ENCODE measurements at places on chromosomes 4 and X.

GRCh38 chrX:87728459-87728858 lies 210.9 kb downstream of the KLHL4 start:
- DNase-seq: peak; percentile 6

DNA sequence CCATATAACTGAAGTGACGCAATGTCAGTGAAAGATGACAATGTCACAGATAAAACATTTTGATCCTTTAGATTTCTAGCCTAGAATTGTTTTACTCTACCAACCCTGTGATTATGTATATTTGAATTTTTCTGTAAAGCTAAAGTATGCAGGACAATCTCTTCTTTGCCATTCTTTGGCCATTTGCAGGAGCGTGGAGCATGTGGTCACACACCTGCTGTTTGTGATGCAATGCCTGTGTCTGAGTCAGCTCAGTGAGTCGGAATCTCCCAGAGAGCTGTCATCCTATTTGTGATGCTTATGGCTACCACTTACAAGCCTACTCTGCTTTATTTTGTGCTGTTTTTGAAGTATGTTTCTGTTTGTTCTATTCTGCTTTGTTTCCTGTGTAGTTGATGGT lies 214.5 kb downstream of the NAF1 start:
- no peak for DNase-seq

GRCh38 chrX:6904156-6904555 lies 243.4 kb upstream of the STS start:
- no peak for DNase-seq

GRCh38 chr4:142035566-142035965 lies 399.2 kb downstream of the IL15 start:
- no peak for DNase-seq

GRCh38 chr4:5458676-5459075 lies 249.7 kb downstream of the EVC2 start:
- no peak for DNase-seq

DNA sequence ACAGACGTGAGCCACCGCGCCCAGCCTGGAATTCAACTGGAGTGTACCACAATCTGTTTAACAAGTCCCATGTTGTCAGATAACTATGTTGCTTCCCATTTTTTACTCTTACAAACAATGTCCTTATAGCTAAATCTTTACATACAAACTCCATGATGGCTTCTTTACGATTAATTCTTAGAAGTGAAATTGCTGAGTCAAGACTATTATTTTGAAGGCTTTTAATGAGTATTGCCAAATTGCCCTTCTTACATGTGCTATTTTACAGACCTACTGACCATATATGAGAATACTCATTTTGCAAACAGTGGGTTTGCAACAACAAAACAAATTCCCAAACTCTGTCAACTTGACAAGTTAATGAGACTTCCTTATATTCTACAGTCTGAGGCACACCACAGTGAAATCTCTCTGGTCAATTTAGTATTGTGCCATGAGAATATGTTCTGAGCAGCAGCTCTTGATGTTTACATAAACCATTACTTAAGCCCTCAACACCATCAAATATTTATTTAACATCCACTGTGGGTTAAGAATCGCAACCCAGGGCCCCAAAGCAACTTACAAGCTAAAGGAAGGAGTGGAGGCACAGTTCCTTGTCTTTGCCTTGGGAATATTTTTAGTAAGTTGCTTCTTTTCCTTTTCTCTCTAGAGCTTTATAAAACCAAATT lies 128.5 kb downstream of the SPRY1 start:
- no peak for DNase-seq

DNA sequence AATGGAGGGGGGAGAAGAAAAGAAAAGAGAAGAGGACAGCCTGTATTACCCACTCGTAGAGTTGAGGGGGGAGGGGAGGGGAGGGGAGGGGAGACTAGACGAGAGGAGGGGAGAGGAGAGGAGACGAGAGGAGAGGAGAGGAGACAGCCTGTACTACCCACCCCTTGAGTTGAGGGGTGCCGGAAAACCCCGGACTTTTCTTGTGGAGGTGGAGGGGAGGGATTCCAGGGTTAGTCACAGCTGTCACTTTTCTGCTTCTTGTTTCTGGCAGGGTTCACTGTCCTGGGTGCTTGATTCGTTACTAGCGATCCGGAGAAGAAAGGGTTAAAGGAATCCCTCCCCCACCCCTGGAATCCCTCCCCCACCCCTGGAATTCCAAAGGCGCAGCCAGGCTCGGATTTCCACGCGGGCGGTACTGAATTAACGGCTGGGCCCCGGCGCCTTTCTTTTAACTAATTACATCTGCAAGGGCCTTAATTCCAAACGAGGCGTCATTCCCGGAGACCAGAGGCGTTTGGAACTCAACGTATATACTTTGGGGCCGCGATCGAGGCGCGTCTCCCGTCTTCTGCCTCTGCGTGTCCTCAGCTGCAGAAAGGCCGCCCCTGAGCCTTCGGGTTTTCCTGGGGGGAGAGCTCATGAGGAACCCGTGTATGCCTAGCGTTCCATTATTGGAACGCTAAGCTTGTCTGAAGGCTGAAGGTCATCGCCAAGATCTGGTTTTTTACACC lies 20.1 kb upstream of the CSF2RA start:
- DNase-seq: no peak

DNA sequence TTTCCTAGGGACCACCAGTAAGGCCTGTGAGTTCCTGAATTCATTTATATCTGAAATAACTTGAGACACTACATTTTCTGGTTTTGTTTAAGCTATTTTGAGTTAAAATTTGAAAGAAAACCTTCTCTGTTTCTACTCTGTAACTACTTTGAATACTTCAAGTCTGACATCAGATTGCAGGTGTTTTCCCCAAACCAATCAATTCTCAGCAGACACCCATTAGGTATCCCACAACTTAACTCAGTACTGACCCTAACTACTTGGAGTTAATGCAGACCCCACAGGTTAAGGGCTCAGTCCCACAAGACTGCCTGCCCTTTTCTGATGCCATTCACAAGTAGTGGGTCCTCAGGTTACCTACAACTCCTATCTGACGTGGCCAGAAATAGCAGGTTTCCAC lies 1100.0 kb upstream of the SLIT2 start:
- DNase-seq: no peak

DNA sequence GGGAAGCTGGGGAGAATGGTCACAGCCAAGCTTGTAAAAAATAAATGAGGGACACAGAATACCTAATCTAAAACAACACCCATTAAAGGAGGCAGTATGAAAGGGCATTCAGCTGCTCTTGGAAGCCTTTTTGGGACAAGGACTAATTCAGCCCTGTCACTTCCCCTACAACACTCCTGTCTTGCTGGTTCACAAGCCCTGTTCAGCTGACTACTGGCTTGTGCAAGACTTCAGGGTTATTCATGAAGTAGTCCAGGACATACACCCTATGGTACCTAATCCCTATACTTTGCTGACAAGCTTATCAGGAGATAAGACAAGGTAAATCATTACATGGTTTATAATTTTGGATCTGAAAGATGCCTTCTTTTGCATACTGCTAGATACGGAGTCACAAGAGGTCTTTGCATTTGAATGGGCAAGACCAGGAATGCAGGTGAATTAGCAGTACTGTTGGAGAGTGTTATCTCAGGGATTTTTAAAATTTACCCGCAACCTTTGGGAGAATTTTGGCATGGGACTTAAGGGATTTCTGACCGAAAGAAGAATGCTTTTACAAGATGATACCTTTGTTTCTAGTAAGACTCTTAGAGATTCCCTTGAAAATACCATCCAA lies 103.2 kb upstream of the LANCL3 start:
- no peak for DNase-seq

DNA sequence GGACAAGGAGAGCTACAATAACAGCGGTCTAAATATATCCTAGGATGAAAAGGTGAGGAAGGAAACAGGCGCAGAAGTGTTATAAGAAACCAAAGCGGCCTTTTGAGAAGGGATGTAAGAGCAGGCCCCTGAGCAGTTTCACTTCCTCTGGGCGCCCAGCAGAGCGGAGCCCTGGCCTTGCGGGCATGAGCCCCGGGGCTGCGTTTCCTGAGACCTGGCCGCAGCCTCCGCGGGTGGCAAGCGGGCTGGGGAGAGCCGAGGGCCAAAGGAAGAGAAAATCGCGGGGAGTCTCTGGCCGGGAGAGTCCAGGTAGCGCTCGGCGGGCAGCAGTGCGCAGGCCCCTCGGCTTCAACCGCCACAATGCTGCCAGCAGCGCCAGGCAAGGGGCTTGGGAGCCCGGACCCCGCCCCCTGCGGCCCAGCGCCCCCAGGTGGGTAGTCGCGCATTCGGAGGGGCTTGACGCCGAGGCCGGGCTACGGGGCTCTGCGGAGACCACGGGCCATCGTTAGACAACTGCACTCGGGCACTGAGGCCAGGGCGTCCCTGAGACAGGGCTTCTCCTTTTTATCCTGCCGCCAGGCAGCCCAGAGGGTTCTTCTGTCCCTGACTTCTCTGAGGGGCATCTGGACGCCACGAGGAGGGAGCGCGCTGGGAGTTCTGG lies at the start of gene BANK1:
Gene BANK1 (plus strand): TSS at position 210 of the 661 bp plus-strand sequence. CDS start 151 bp downstream, at position 361.
- DNase-seq: no peak

GRCh38 chrX:151004085-151004484 lies 20.9 kb downstream of the HMGB3 start:
- DNase-seq: no peak

GRCh38 chr4:153448003-153448731 lies 18.0 kb upstream of the TMEM131L start:
- no peak for DNase-seq

DNA sequence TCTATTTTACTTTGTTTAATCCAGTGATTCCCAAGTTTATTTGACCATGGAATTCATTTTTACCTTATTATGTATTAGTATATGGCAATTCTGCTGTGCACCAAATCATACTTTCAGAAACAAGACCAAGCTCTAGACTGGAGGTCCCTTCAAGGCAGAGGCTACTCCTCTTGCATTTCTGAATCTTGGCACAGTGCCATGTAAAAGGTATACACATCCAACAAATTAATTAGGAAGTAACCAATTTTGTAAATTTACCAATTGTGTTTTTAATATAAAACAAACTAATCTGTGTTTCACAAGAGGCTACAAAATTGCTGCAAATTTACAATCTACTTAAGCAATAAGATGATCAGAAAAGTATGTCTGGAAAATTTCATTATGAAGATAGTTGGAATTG lies 712.2 kb upstream of the HS3ST1 start:
- DNase-seq: no peak

GRCh38 chr4:84691170-84691691 lies 108.3 kb downstream of the CDS1 start:
- DNase-seq: peak; percentile 11

DNA sequence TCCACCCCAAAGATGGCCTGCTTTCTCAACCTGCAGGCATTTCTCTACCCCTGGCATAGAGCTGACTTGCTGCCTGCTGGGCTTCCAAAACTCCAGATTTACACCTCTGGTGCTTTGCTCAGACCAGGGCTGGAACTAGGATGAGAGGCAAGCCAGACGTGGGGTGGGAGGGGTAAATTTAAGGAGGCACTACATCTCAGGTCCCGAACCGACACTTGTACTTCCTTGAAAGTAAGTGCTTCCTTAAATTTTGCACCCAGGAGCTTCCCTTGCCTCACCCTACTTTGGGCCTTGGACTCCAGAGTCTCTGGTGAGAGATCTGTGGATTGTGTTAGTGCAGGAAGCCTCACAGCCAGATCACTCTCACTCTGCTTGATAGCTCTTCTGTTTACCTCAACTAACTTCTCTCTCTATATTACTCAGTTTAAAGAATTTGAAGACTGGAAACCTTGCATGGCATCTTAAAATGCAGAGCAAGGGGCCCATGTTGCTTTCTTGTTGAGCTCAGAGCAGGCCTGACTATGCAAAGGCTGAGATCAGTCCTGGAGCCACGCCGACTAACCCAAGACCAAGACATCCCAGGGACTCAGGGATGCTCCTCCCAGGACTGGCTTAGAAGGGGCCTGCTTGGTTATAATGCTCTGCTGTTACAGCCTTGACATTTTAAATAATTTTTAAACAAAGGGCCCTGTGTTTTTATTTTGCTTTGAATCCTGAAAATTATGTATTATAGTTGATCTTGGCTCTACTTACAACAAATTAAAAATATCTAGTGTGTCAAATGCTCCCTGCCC lies 145.0 kb upstream of the LEF1 start:
- no peak for DNase-seq

- DNase-seq: peak; percentile 25
Observed at GRCh38 chrX:71533851-71534561, 1.1 kb downstream of the OGT start.

DNA sequence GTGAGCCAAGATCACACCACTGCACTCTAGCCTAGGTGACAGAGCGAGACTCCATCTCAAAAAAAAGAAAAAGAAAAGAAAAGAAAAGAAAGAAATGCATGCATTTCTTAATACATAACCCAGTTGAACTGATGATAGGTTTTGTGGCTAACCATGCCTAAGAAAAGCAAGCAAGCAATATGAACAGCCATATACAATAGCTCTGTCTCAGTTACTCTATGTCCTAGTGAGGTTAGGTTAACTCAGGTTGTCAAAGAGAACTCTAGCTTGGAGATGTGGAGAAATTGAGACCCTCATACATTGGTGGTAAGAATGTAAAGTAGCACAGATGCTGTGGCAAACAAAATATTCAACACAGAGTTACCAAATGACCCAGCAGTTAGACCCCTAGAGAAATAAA lies 167.0 kb upstream of the RASGEF1B start:
- no peak for DNase-seq

DNA sequence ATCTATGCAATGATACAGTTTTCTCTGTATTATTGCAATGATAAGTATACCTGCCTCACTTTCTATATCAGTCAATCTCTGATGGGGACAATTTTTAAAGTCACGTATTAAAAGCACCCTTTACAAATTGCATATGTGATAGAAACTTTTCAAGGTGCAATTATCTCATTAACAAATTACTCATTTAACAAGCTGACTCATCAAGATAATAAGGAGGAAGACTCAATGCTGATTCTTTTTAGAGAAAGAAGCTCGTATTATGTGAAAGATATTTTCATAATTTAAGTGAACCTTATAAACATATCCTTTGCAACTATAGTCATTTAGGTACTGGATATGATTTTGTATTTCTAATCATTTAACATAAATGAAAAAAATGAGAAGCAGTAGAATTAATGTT lies 1080.9 kb upstream of the TENM3 start:
- no peak for DNase-seq

- no peak for DNase-seq
Observed at GRCh38 chr4:94426783-94427182, 25.0 kb upstream of the PDLIM5 start.
